Upper lobe of left lung (tissue), 6 donors: ENCODE measurements at places on chromosomes 2 and 18. TPM values are rescaled to one million over a fixed set of nuclear protein-coding genes. Genes with fewer than 3 reads are reported as not detected.

DNA sequence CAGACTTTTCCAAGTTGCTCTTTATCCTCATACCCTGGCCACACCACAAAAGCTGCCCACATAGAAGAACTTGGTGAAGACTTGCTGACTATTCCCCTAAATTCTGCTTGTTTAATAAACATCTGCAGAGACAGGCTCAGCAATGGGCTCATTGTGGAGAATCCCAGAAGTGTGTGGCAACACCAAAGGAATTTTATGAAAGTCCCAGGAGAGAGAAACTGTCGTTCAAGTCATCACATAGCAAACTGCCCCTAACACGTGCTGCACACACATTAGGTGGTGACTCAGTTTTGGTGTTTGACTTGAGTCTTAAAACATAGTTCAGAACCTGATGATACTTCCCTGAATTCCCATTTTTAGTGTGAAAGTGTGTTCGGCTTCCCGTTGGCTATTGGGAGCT, 38.6 kb downstream of the CYP1B1 start:
- DNase-seq: no peak
- no peak overlapping the region for H3K4me3 ChIP-seq
- no peak overlapping the region for H3K27ac ChIP-seq
- H3K27me3 ChIP-seq: no peaks in the 10 kb centered on the region
- H3K36me3 ChIP-seq: no peaks in the 10 kb centered on the region
- H3K4me1 ChIP-seq: peaks cover 3% of the 10 kb centered on the region

GRCh38 chr2:235613649-235614048, 119.8 kb downstream of the AGAP1 start:
- H3K4me3 ChIP-seq: no peak overlapping the region
- DNase-seq: no peak
- H3K36me3 ChIP-seq: no peaks in the 10 kb centered on the region
- H3K27ac ChIP-seq: no peak overlapping the region
- H3K4me1 ChIP-seq: no peaks in the 10 kb centered on the region

Gene TBR1
- total RNA-seq: not detected

Gene LPIN1
- 87.0 TPM for total RNA-seq

Gene DUSP2
- total RNA-seq: 13.7 TPM
